ENCODE measurements at places on chromosomes 3 and 15.

DNA sequence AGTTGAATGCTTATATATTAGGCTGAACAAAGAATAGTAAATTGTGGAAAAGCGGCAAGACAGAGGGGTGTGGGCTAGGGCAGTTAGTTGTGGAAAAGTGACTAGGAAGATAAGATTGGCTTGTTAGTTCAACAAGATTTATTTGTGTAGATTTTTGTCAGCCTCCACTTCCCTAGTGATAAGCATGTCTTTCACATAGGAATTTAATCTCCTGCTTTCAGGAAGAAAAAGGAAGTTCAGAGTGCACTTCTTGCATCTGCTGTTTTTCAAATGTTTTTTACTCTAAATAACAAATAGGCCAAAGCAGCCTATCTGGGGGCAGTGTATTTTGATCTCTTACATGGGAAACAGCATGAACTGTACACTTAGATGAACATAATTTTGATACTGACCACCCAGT is 919.9 kb downstream of the NAALADL2 start:
- no peak overlapping the region for H3K4me3 ChIP-seq
- no peak for DNase-seq
- H3K36me3 ChIP-seq = no peaks in the 10 kb centered on the region
- no peaks in the 10 kb centered on the region for H3K27me3 ChIP-seq
- no peaks in the 10 kb centered on the region for H3K4me1 ChIP-seq
- H3K27ac ChIP-seq = no peak overlapping the region

DNA sequence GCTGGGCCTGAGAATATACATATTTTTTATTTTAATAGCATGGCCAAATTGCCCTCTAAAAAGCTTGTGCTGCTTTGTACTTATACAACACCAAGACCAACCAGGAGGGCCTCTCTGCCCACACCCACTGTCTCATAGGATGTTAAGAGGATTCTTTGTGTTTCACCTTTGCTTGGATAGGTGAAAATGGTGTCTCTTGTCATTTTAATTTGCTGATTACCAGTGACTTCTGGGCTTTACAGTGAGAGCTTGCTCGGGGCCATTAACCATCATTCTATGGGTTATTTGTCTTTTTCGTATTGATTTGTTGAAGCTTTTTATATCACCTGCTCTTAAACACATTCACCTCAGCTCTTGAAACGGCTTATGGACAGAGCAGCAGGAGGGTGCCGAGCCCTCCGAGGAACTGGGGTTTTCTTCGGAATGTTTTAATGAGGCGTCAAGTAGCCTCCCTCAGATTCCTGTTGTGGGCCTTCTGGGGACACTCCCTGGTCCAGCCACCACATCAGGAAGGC is 10.5 kb downstream of the PTH1R start:
- H3K4me3 ChIP-seq = no peak overlapping the region
- H3K27ac ChIP-seq = no peak overlapping the region
- H3K27me3 ChIP-seq = peaks cover 9% of the 10 kb centered on the region
- DNase-seq = no peak

DNA sequence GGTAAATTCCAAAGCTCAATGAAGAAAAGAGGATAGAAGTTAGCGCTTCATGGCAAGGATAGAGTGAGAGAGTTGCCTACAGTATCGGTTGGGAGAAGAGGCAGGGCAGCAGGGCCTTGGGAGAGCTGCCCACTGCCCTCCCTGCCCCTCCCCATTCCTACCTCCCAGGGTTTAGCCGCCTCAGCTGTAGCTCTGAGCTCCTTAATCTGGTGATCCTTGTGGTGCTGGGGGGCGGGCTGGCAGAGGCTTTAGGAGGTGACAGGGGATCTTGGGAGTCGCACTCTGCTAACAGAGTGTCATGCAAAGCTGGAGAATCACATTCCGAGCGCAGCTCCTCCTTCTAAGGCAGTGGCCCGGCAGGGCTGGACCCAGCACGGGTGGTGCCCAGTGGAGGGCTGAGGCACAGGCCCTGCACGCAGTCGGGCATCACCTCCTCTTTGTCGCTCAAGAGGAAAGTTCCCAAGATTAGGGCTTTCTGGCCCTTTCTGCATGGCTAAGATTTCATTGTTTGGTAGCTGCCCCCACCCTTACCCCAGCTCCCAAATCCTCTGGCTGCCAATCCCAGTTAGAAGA is 57.1 kb upstream of the POLG start:
- H3K4me1 ChIP-seq = peaks cover 11% of the 10 kb centered on the region
- H3K27me3 ChIP-seq = no peaks in the 10 kb centered on the region
- H3K36me3 ChIP-seq = no peaks in the 10 kb centered on the region
- H3K4me3 ChIP-seq = no peak overlapping the region
- DNase-seq = no peak

GRCh38 chr15:93121973-93122910 is 33.2 kb upstream of the RGMA start:
- H3K4me3 ChIP-seq = no peak overlapping the region
- no peaks in the 10 kb centered on the region for H3K36me3 ChIP-seq
- no peak for DNase-seq
- H3K27ac ChIP-seq = no peak overlapping the region
- no peaks in the 10 kb centered on the region for H3K4me1 ChIP-seq

- no peak overlapping the region for H3K27ac ChIP-seq
- H3K36me3 ChIP-seq = no peaks in the 10 kb centered on the region
- H3K27me3 ChIP-seq = no peaks in the 10 kb centered on the region
These were observed 232.4 kb downstream of the NAALADL2 start for GRCh38 chr3:175091426-175092114.

DNA sequence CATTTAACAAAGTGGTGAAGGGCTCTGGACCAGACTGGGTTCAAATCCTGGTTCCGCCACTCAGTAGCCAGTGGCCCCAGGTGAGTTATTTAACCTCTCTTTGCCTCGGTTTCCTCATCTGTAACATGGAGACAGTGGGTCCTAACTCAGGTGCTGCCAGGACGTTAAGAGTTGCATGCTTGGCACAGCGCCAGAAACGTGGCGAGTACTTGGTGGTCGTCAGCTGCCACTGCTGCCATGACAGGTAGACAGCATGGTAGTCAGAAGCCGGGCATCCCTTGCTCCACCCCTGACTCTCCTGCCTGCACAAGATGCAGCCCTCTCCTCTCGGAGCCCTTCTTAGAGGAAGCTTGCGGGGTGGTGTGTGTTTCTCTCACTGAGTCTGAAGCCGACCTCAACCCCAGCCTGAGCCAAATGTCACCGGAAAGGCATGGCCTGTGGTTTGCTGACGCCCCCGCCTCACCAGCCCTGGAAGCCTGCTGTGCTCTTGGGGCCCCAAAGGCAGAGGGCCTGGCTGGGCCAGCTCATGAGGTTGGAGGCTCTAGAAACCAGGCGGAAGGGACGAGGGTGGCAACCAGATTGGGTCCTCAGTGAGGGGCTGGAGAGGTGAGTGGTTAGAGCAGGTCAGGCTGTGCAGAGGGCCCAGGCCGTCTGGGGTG is 160.8 kb upstream of the TLE3 start:
- no peak overlapping the region for H3K27ac ChIP-seq
- no peak overlapping the region for H3K4me3 ChIP-seq
- no peak for DNase-seq

All from RWPE2 (cell line).